Activated naive CD4-positive, alpha-beta T cell treated with anti-CD3 and anti-CD28 coated beads, Interleukin-2, amount 50 U/mL, for 72 hours (primary cell): ENCODE measurements at places on chromosomes 7 and 10.
A peak's percentile ranks its signal among the peaks of the same experiment; 100 is the strongest.

GRCh38 chr10:121899727-121900126 is 28.1 kb downstream of the ATE1 start:
- DNase-seq = no peak

DNA sequence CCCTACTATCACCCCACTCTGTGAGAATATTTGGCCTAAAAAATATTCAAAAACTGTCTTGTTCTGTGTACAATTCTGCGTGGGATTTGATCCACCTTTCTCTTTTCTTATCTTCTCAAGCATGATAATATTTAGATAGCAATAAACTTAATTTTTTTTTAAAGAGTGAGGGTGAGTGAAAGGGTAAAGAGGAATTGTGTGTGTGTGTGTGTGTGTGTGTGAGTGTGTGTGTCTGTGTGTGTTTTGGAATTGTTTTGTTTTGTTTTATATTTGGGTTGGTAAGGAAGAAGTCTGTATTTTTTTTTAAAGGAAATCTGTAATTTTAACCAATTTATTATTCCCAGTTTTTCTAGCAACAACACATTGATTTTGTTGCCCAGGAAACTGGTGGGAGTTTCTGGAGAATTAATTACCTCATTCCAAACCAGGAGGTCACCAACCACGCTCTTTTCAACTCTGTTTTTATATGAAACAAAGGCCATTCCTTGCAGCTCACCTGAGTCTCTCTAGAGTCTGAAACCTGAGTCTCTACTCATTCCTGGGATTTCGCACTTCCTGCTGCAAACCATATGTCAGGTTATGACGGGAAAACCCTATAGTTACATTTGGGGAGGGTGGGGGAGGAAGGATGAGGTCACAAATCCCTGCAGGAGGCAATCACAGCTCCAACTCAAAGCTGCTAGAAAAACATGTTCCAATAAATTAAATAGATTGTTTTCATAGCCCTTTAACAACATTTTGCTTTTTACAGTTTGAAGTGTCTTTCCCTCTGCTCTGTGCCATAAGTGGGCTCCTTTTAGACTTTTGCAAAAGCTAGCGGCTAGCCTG is 38.1 kb upstream of the XPNPEP1 start:
- DNase-seq = no peak

- DNase-seq = no peak
These were observed 20.1 kb downstream of the LHPP start for GRCh38 chr10:124481717-124482116.

DNA sequence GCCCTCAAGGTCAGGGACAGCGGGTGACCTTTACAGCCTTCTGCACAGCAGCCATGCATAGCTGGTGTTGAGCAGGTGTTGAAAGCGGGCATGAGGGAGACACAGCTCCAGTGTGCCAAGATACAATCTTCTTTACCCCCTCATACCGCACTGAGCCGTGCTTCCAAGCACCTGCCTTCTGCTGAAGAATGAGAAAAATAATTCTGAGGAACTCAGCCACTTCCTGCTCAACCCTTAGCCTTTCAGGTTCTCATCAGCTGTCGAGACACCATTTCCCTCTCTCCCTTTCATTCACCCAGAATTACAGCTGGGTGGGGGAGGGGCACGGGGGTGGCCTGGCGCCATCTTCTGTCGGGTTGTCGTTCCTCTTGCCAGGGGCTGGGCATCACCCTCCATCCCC is 58.6 kb downstream of the COL13A1 start:
- DNase-seq = no peak

- no peak for DNase-seq
These were observed 22.0 kb downstream of the PDIA4 start for GRCh38 chr7:149006345-149006725.

DNA sequence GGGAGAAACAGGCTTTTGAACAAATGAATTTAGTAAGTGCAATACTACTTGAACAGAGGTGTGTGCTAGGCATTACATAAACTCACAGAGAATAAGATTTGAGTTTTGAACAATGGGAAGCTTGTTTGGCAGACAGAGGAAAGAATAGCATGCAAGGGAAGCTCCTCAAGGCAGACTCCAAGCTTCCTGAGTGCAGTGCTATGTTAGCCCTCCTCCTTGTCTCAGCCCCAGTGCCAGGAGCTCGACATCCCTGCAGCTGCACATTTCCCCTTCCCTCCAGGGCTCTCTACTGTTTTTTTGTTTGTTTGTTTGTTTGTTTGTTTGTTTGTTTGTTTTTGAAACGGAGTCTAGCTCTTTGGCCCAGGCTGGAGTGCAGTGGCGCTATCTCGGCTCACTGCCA is 237.5 kb downstream of the IPMK start:
- no peak for DNase-seq

- DNase-seq = peak; percentile 48
These were observed 15.1 kb upstream of the ZNF273 start for GRCh38 chr7:64887756-64888508.

- no peak for DNase-seq
These were observed 515.6 kb downstream of the CALN1 start for GRCh38 chr7:71896535-71896934.

DNA sequence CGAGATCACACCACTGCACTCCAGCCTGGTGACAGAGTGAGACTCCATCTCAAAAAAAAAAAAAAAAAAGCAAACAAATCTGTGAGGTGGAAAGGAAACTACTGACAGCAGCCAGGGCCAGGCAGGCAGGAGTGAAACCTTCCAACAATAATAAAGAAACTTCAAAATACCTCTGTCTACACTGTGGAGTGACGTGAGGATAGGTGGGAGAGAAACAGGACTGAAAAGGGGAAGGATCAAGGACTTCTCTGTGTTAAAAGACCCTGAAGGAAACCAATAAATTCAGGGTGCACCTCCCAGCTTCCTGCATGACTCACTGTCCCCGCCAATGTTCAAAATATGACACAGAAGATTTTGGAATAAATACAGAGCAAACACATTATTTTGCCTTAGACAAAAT is 82.9 kb downstream of the KIAA1549 start:
- peak; percentile 20 for DNase-seq

DNA sequence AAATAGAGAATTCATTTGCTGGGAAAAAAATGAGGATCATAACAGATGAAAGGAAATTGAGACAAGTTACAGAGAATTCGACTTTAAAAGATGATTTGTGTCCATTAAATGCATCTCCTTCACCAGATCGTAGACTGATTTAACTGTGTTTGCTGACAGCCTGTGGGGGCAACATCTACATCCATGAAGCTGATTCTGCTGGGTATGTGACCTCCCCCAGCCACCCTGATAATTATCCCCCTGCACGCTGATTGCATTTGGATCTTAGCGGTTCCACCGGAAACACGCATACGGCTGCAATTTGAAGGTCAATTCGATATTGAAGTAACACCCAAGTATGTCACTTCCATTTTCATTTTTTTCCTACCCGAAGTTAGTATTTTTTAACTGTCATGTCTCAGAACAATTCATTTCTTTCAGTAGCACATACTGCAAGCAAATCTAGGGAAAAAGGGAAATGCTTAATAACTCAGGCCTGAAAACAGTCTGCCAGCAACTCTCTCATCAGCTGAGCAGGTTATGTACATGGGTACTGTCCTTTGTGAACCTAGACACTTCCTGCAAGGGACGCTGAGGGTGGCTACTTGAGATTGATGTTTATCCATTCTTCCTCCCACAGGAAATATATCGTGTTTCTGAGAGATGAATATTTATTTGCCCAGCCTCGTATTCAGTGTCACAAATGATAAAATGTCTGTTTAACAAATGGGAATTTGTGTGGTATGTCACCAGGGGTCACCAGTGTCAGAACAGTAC is 134.9 kb downstream of the ZNF22 start:
- no peak for DNase-seq

DNA sequence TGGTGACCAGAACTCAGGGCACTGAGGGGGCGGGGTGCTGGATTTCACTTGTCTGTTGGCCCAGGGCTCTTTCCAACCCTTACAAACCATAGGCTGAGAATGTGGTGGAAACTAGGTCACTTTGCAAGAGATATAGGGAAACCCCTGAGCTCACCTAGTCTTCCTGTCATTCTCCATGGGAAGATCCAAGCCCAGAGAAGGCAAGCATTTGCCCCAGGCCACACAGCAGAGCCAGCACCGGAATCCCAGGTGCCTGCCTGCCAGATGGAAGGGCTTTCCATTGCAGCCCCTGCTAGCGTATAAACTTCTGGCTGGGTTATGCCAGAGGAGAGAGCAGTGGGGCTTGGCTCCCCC is 427 bp downstream of the PYROXD2 start:
- DNase-seq = no peak

GRCh38 chr7:45460379-45460778 is 113.8 kb upstream of the ADCY1 start:
- no peak for DNase-seq

DNA sequence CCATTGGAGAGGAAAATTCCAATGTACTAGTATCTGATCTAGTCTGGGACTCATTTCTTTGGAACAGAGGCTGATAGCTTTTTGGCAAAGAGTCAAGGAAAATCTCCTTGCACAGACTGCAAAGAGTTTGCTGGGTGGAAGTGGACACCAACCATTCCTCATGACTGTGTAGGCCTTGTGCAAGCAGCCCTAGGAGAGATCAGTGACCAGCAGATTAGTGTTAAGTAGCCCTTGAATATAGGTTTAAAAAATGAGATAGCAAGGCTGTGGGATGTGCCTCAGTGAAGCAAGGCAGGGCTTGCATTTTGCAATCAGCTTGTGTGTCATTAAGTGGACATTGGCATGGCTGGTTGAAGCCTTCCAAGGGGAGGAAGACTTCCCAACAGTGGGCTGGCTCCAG is 341.6 kb downstream of the PLXNA4 start:
- no peak for DNase-seq

- no peak for DNase-seq
These were observed 243.8 kb downstream of the BBS9 start for GRCh38 chr7:33373195-33373594.

- no peak for DNase-seq
These were observed 403.0 kb upstream of the LRGUK start for GRCh38 chr7:133724148-133724547.
